ENCODE measurements at places on chromosomes 6 and 20. TPM values are rescaled to one million over a fixed set of nuclear protein-coding genes. Genes with fewer than 3 reads are reported as not detected.

The FAM110A gene
- total RNA-seq, result 36.4 TPM

The ATXN1 gene
- 0.09 TPM for total RNA-seq

The HFE gene
- total RNA-seq, result 0.57 TPM

The CFB gene
- 2.4 TPM for total RNA-seq

The COL10A1 gene
- total RNA-seq, result not detected

The ECHDC1 gene
- total RNA-seq, result 37.1 TPM

The ENPP4 gene
- 9.2 TPM for total RNA-seq

The HAO1 gene
- total RNA-seq, result not detected

The SAMD10 gene
- 13.3 TPM for total RNA-seq

GRCh38 chr6:144285798-144286502 lies 815 bp downstream of the UTRN start:
- no peak for DNase-seq

DNA sequence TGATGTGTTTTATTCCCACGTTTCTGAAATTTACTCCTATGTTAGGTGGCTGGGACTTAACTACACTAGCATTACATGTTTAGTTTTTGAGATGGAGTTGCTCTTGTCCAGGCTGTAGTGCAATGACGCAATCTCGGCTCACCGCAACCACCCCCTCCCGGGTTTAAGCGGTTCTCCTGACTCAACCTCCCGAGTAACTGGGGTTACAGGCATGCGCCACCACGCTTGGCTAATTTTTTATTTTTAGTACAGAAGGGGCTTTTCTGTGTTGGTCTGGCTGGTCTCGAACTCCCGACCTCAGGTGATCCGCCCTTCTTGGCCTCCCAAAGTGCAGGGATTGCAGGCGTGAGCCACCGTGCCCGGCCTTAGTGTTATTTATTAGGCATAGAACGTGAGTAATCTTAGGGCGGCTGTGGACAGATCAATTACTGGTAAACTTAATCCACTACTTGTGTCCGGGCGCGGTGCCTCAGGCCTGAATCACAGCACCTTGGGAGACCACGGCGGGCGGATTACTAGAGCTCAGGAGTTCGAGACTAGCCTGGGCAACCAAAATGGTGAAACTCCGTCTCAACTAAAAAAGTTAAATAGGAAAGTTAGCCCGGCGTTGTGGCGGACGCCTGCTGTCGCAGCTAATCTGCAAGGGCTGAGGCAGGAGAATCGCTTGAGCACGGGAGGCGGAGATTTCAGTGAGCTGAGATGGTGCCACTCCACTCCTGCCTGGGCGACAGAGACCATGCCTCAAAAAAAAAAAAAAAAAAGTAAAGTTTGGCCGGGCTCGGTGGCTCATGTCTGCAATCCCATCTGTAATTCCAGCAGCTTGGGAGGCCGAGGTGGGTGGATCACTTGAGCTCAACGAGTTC lies 123.7 kb upstream of the BTN3A2 start:
- no peak for DNase-seq

DNA sequence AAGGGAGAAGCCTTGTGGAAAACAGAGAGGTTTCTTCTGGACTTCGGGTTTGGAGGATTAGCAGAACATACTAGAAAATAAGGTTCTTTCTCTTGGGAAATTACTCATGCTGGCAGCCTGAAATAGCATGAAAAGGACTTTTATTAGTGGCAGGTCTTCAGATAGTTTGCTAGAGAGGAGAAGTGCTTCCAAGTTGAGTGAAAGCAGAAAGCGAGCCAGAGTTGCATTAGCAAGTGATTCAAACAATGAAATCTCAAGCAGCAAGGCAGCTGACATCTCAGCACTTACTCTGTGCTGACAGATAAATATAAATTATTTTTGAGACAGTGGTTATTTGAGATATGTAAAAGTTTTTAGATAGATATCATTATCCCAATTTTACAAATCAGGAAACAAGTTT lies 91.9 kb downstream of the PLCB4 start:
- no peak for DNase-seq

- DNase-seq, result no peak
Measured at GRCh38 chr20:57672164-57672563, 37.7 kb downstream of the PMEPA1 start.

GRCh38 chr6:168102315-168102985 lies 23.4 kb upstream of the FRMD1 start:
- no peak for DNase-seq

DNA sequence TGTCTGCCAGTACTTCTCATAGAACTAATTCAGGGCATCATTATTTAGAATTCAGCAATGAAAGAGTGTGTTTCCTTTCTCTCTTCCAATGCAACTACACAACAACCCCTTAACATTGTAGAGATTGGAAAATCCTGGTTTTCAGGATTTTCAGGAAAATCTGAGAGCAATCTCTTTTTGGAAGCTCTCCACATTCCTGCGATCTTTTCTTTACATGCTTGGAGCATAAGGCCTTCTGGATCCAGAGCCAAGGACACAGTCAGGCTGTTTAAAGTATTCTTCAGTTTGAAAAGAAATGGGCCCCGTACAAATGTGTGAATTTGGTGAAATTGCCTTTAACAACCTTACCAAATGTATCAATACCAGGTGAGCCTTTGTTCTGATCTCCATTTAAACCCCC lies 469.7 kb downstream of the PKHD1 start:
- DNase-seq, result no peak

GRCh38 chr6:86888301-86888700 lies 49.0 kb upstream of the HTR1E start:
- DNase-seq, result no peak

GRCh38 chr6:50962213-50962759 lies 143.6 kb downstream of the TFAP2B start:
- no peak for DNase-seq

- DNase-seq, result no peak
Measured at GRCh38 chr6:87870556-87870955, 168.5 kb upstream of the AKIRIN2 start.

- no peak for DNase-seq
Measured at GRCh38 chr20:58670102-58670501, 19.0 kb downstream of the STX16 start.

- DNase-seq, result no peak
Measured at GRCh38 chr6:97958134-97958533, 675.1 kb upstream of the MMS22L start.

All from OCI-LY7 (cell line).